NCI-H1930 (cell line): ENCODE measurements at places on chromosomes 6 and 20.

- no peak for DNase-seq
Measured at GRCh38 chr20:63252284-63252711, 2.0 kb downstream of the NKAIN4 start.

GRCh38 chr6:22053391-22053997, 243.3 kb downstream of the PRL start:
- DNase-seq: no peak

- no peak for DNase-seq
Measured at GRCh38 chr6:90090866-90091265, 196.6 kb downstream of the GJA10 start.

DNA sequence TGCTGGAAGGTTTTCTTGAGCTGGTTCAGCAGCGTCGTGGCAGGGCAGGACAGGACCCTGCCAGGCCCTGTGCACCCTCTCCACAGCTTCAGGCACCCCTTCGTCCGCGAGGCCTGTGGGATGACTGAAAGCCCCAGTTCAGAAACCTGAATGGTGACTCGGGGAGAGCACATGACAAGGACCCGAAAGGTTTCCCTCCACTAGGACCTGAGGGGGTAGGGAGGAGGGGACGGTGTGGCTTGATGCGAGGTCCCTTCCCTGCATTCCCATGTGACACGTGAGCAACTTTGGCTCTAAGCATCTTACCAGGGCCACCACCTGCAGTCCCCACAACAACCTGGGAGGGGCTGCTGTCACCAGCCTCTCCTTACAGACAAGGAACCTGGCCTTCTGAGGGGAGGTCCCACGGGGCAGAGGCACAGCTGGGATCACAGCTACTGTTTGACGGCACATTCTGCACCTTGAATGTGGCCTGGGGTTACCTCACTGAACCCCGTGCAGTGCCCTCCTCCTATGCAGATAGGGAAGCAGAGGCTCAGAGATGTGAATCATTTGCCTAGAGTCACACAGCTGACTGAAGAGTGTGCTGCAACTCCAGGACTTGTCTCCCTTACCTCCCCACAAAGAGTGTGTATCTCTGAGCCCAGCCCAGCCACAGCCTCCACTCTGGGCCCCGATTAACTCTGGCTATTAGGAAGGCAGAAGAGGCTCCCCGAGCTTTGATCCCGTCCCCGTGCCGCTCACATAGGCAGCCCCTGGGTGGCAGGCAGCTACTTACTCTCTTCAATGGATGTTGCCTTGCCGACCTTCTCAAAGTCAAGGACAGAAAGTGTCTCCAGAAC, 84.6 kb downstream of the PTPN1 start:
- no peak for DNase-seq

DNA sequence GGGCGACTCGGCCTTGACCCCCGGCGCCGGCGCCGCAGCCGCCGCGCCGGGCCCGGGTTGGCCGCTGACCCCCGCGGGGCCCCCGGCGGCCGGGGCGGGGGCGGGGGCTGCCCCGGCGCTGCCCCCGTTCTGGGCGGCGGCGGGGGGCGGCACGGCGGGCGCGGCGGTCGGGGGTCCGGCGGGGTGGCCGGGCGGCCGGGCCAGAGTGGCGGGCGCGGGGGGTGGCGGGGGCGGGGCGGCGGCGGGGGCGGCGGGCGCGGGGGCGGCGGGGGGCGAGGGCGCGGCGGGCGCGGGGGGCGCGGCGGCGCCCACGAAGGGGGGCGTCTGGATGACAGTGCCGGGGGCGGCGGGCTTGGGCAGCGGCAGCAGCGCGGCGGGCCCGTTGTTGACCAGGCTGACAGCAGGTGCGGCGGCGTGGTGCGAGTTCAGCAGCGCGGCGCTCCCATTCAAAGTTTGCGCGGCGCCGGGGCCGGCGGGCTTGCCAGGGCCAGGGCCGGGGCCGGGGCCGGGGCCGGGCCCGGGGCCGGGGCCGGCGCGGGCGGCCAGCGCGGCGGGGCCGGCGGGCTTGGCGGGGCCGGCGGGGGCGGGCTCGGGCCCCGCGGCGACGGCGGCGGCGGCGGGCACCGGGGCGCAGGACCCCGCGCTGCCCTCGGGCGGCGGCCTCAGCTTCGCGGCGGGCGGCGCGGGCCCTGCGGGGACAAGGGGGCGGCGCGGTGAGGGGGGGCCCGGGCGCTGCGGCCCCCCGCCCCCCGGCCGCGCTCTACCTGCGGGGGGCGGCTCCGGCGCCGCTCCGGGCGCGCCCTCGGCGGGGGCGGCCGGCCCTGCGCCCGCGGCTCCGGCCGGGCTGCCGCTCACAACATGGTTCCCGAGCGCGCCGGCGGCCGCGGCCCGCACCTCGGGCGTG, 659 bp downstream of the TAF4 start:
- DNase-seq: no peak

DNA sequence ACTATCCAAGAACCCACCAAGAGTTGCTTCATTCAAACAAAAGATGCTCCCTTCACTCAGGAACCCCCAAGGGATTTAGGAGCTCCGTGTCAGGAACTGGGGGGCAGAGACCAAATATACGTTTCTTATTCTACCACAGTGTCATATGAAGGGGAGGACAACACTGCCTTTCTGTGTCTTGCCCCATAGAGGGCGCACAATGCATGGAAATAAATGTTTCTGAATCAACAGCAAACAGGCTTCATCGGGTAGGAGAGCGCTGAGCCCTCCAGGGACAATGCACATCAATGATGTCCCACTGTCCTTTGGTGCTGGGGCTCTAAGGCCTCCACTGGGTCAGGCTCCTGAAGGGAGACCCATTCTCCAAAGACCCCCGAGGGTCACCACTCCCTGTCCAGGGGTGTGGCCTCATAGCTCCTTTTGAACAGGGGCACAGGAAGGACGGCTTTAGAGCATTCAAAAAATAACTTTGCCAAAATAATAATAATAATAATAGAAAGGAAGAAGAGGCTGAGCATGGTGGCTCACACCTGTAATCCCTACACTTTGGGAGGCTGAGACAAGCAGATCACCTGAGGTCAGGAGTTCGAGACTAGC, 31.1 kb downstream of the PLG start:
- DNase-seq: peak; percentile 37

DNA sequence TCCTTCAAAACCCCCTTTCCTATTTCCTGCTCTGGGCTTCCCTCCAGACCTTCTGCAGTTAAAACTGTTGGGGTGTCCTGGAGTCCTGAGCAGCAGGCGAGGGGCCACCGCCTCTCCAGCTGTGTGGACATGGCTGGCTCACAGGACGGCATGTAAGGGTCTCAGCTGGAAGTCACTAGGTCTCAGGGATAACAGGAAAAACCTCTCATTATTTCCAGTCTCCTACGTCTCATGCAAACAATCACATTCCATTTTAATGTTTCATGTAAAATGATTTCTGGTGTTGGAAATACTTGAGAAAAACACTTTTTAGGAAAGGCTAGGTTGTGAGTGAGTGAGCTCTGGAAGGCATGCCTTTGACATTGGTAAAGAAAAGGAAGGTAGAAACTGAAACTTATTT, 158.7 kb downstream of the SCML4 start:
- DNase-seq: no peak

DNA sequence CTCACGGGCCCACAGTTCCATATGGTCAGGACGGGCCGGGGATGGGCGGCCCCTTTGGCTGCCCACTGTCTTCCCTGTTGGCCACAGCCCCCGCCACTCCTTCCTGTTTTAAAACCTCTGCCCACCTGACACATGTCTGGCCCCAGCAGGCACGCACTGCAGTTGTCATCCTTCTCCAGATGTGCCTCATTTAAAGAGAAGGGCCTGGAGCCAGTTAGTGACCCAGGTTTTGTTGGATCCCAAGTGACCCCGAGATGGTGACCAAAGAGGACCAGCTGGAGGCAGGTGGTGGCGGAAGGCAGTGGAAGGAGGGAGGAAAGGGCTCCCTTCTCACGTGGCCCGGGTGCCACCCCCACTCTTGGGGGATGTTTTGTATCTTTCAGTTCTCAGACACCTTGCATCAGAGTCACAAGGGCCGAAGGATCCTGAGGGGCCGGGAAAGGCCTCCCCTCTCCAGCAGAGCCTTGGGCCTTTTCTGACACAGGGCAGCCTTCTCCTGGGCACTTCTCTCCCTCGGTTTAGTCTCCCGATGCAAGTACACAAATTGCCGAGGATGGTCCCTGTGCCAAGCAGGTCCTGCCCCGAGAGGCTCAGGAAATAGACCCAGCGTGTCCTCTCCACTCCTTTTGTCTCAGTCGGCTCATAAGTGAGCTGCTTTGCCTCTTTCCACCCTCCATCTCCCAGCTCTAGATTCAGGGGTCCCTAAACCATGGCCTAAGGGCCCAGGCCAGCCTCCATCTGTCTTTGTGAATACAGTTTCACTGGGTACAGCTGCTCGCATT, 117.6 kb downstream of the SULF2 start:
- DNase-seq: no peak

GRCh38 chr6:167770291-167770955, 56.3 kb upstream of the AFDN start:
- DNase-seq: no peak

DNA sequence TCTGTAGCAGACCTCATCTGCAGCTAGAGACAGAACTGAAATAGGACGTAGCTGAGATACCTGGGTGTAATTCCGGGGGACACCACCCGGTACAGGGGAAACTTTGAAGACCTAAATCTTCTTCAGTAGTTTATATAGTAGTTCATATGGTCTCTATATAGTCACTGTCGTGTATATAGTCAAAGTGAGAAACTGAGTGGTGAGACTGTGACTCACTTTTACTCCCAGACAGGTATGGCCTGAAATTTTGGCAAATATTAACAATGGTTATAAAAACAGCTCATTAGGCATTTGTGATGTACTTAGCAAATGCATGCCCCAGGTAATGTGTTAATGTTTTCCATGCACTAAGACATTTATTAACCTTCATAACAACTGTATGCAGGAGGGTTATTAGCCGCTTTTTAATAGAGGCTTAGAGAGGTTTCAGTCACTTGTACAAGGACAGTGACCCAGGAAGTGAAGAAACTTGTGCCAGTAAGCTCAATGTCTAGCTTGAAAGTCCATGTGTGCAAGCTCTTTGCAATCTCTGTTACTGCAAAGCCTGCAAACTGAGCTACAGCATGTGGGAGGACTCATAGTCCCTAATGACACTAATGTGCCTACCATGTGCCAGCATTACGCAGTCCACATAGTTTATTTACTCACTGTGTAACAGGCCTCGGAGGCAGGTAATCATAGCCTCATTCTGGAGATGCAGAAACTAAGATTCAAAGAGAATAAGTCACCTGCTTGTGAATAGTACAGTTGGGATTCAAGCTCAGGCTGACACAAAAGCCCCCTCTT, 165.4 kb upstream of the CHD6 start:
- no peak for DNase-seq

- DNase-seq: no peak
Measured at GRCh38 chr6:89611666-89612065, 26.9 kb downstream of the LYRM2 start.

- no peak for DNase-seq
Measured at GRCh38 chr6:143806282-143807102, 36.6 kb upstream of the LTV1 start.

- DNase-seq: no peak
Measured at GRCh38 chr20:57372581-57373350, 18.4 kb upstream of the RBM38 start.

DNA sequence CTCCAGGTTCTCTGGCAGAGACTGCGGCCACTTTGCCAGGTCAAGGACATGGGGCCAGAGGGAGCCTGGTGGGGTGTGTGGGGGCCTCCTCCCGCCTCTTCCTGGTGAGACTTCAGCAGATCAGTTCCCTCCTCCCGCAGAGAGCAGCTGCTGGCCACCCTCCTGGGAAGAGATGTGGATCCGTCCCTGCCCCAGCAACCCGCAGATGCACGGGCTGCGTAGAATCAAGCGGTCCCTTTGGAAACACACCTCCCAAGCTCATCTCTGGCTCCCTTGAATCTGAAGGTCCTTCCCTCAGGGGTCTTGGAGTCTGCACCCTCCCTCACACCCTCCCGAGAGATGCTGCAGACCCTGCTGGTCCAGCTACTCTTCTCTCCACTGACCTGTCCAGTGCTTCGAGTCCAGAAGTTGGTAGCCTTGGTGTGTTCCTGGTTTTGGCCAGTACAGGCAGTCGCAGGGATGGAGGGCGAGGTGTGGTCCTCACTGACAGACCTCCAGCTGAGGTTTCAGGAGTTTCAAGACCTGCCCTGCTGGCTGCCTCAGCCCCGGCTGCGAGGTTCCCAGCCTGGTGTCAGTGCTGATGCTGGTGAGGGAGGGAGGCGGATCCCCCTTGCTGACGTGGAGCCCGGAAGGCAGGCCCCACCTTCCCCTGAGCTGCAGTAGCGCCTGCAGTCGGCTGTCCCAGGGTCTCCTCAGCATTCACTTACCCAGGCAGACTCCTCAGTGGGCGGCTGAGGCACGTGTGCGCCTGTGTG, at the start of gene NPBWR2:
NPBWR2 (minus strand) TSS at position 585 of the 755 bp plus-strand sequence. CDS start 734 bp downstream, outside the sequence.
- DNase-seq: no peak

GRCh38 chr6:142500250-142500786, 198.5 kb downstream of the ADGRG6 start:
- no peak for DNase-seq

DNA sequence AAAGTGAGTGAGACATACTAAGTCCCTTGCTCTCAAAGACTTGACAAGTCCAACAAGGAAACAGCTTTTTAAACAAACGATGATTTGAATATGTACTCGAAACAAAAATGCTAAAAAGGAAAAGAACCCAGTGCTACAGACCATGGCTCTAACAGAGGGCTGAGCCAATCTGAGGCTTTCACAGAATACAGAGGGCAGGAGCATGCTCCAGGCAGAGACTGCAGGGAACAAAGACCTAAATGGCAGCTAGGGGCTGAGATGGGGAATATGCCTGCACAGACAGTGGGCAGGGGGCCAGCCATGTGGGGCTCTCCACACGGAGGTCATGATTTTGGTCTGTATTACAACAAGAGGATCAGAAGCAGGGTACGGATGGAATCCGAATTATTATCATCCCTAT, 31.1 kb upstream of the C6orf118 start:
- no peak for DNase-seq

GRCh38 chr6:97594844-97595243, 311.8 kb upstream of the MMS22L start:
- DNase-seq: no peak

GRCh38 chr6:123171341-123172115, 175.5 kb downstream of the CLVS2 start:
- no peak for DNase-seq

- no peak for DNase-seq
Measured at GRCh38 chr20:43387737-43388136, 70.0 kb upstream of the SRSF6 start.

DNA sequence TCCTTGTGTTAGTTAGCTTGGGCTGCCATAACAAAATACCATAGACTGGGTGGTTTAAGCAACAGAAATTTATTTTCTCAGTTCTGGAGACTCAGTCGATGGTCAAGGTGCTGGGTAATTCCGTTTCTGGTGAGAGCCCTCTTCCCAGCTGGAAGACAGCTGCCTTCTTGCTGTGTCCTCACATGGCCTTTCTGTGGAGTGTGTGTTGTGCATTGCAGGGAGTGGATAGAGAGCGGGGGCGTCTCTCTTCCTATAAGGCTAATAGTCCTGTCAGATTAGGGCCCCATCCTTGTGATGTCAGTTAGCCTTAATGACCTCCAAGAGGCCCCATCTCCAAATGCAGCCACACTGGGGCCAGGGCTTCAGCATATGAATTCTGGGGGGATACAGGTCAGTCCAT, 19.2 kb downstream of the CHMP4B start:
- DNase-seq: no peak

DNA sequence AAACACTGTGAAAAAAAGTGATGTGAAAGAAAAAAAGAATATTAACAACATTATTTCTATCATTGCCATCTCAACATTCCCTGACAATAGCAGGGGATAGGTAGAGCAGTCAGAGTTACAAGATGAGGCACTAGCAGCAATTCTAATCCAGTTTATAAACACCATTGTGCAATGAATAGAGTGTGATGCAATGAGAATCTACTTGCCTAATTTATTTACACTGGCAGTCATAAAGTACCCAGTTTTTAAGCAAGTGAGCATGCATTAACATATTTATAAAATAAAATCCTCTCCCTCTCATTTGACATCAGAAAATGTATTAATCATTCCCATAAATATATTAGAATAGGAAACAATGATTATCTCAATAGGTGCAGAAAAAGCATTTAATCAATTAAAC, 2.5 kb upstream of the MANEA start:
- no peak for DNase-seq
